ENCODE measurements at places on chromosomes 12 and 14.

GRCh38 chr14:22699801-22700564, 55.8 kb upstream of the OR6J1 start:
- DNase-seq, result no peak

DNA sequence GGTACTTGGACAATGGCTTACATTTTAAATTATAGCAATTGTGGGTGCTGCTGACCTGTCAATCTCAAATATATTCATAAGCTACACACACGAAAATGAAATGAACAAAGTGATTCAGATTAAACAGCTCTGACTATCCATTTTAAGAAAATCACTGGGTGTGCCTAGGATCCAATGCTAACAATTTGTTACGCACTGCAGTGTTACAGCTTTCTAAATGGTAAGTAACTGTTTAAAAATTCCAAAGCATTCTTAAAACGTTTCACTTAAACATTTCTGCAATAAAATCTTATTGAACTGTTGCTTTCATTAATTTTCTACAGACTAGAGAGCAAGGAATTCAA, 18.9 kb downstream of the LMO3 start:
- DNase-seq, result no peak

DNA sequence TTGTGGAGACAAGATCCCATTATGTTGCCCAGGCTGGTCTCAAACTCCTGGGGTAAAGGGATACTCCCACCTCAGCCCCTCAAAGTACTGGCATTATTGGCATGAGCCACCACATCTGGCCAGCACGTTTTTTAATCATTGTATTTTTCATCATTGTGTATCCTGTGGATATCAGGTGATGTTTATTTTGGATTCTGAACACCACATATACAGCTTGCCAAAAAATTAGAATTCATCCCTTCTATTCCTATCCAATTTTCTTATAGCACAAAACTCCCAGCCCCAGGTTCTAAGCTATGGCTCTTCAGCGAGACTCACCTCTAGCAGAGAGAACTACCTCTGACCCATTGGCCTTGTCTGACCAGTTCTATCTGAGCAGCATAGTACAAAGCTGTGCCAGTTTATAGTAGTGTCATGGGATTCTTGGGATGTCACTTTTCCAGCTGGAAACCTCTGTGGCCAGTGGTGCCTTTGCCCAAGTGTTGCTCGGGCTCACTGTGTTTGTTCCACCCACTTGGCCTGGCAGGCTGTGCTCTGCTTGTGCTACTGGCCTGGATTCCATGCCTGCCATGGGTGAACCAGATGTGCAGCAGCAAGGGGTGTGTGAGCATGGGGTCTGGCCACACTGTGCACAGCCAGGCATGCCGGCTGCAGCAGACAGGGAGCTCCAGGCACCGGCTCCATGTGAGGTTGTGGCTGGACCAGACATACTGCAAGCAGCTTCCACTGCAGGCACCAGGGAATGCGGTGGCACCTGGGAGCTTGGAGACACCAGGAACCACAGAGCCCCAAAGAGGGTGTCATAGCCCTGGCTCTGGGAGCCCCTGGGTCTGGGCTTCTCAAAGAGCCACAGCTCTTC, 37.2 kb downstream of the TIMELESS start:
- DNase-seq, result no peak

DNA sequence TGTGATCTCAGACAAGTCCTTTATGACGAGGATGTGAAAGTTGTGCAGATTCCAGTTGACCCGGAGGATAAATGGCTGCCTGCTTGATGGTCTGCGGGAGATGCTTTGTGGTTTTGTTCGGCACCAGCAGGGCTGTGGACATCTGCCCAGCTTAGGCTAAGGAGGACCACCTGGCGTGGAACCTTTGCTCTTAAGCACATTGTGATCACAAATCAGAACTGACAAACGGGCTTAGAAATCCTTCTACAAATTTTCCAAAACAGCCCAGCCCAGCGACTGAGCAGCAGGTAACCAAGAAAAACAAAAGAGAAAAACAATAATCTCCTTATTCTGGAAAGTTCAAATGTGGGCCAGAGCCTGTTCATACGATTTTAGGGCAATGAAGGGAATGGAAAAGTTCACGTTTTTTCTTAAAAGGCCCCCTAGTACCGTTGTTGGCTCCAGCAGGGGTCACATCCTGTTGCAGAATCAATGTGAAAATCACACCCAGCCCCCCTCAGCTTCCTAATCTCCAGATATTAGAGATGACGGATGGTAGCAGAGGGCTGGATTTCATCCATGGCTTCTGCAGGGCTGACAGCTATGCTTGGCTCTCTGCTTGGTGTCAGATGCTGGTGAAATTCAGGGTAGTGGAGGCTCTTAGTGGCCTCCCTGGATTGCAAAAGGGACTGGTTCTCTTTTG, 81.1 kb upstream of the RFLNA start:
- no peak for DNase-seq

- DNase-seq, result no peak
These were observed 35.6 kb downstream of the DGLUCY start for GRCh38 chr14:91149462-91149861.

- DNase-seq, result no peak
These were observed 9.2 kb upstream of the PLBD1 start for GRCh38 chr12:14576896-14577295.

GRCh38 chr12:103786201-103786600, 54.8 kb downstream of the NT5DC3 start:
- no peak for DNase-seq

GRCh38 chr12:65878540-65878939, 54.3 kb downstream of the HMGA2 start:
- no peak for DNase-seq

DNA sequence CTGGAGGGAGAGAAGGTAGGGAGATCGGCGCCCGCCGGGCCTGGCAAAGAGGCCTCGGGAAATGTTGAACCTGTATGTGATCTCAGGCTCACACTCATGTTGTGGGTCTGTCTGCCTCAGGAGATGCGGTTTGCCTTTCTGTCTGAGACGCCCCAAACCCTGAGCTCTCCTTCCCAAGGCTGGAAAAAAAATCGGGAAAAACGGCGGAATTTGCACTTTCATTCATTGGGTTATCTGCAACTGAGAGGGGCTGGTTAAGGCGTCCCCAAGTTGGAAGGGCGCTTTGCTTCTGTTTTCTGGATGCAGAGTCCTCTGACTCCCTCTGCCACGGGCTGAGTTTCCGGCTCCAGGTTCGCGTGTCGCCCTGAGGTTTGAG, 5.0 kb upstream of the HOXC9 start:
- no peak for DNase-seq

DNA sequence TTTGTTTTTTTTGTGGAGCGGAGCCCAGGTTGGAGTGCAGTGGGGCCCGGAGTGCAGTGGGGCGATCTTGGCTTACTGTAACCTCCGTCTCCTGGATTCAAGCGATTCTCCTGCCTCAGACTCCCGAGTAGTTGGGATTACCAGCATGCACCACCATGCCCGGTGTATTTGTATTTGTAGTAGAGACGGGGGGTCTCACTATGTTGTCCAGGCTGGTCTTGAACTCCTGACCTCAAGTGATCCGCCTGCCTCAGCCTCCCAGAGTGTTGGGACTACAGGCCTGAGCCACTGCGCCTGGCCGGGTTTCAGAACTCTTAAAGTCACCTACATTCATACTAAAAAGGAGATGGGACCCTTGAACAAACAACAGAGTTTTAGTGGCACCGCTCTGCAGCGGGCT, 52.7 kb downstream of the KRT80 start:
- DNase-seq, result no peak

- no peak for DNase-seq
These were observed 6.3 kb upstream of the CDH24 start for GRCh38 chr14:23063601-23064000.

- DNase-seq, result no peak
These were observed 6.4 kb downstream of the CSRP2 start for GRCh38 chr12:76872415-76872814.

GRCh38 chr12:105783983-105784947, 354.5 kb downstream of the NUAK1 start:
- no peak for DNase-seq
